ENCODE measurements at places on chromosomes 1 and 21. TPM values are rescaled to one million over a fixed set of nuclear protein-coding genes. Genes with fewer than 3 reads are reported as not detected.

Gene LPAR3
- total RNA-seq, result 0.35 TPM

Gene RAB3GAP2
- total RNA-seq, result 12.7 TPM

Gene AJAP1
- total RNA-seq, result not detected

Gene MRPS21
- 85.5 TPM for total RNA-seq

Gene PLEKHA6
- total RNA-seq, result 22.2 TPM

Gene IBA57
- 7.5 TPM for total RNA-seq

Gene DMRTA2
- 0.16 TPM for total RNA-seq

Gene KCNK2
- not detected for total RNA-seq

Gene KCNQ4
- total RNA-seq, result 0.24 TPM

Gene CCDC27
- total RNA-seq, result not detected

Gene FCRLB
- 2.2 TPM for total RNA-seq

Gene TRIM62
- total RNA-seq, result 1.8 TPM

Gene NBPF12
- total RNA-seq, result 5.1 TPM

Gene DMBX1
- total RNA-seq, result 0.71 TPM

Gene TSPAN1
- total RNA-seq, result 1.7 TPM

Gene VAV3
- 1.3 TPM for total RNA-seq

Gene FCRL1
- total RNA-seq, result not detected

Gene BSND
- not detected for total RNA-seq

Gene OPRD1
- 0.14 TPM for total RNA-seq

Gene CSMD2
- total RNA-seq, result not detected

Gene CSDE1
- 135 TPM for total RNA-seq

Gene TMPRSS15
- total RNA-seq, result not detected

Gene SYCP1
- not detected for total RNA-seq

Gene TNFRSF1B
- 0.45 TPM for total RNA-seq

Gene GUCA2A
- not detected for total RNA-seq

Gene DRAXIN
- 0.08 TPM for total RNA-seq

Gene CHI3L1
- not detected for total RNA-seq

Gene PAPPA2
- not detected for total RNA-seq

Gene SLC26A9
- total RNA-seq, result 0.06 TPM

Gene OR10J1
- total RNA-seq, result not detected

Gene LCE2D
- total RNA-seq, result not detected

Gene C8A
- not detected for total RNA-seq

Gene SLC5A9
- not detected for total RNA-seq

Gene PROK1
- total RNA-seq, result not detected

Gene CR1L
- not detected for total RNA-seq

Gene OR2T4
- total RNA-seq, result not detected

Gene INAVA
- 37.0 TPM for total RNA-seq

Gene TAF12
- total RNA-seq, result 13.3 TPM

Gene KRTAP21-1
- total RNA-seq, result not detected

Gene RXFP4
- not detected for total RNA-seq

Gene LCE1A
- total RNA-seq, result not detected

Gene DR1
- 32.3 TPM for total RNA-seq

Gene C1orf74
- 1.5 TPM for total RNA-seq

Gene KIF26B
- 0.16 TPM for total RNA-seq

Gene GJA4
- total RNA-seq, result not detected

Gene BLACAT1
- 0.05 TPM for total RNA-seq

Gene LAPTM5
- total RNA-seq, result 0.13 TPM

Gene GPA33
- not detected for total RNA-seq

Gene ZMYND12
- total RNA-seq, result 0.20 TPM

Gene IL20
- not detected for total RNA-seq

Data from A549 treated with RU486 at 1 μM for 4 hours (cell line).